Gastrocnemius medialis (tissue), 4 donors: ENCODE measurements at places on chromosomes 1 and 21.

DNA sequence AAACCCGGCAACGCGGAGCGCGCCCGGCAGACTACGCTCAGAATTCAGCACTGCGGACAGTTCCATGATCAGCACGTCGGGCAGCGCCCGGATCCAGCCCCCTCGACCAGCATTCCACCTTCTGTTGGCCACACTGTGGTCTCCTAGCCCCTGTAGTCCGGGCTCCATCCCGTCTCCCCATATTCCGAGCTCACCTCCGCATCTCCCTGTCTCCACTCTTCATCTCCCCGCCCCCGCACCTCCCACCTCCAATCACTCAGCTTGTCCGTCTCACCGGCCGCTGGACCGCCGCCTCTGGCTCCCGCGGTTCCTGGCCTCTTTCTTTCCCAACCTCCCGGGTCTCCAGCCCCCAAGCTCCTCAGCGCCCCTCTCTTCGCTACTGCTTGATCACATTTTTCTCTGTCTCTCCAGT, 500 bp downstream of the EPHA10 start:
- no peak for DNase-seq

- DNase-seq = no peak
Measured at GRCh38 chr1:55444667-55445066, 229.5 kb upstream of the USP24 start.

GRCh38 chr1:37258068-37258467, 216.3 kb upstream of the ZC3H12A start:
- DNase-seq = no peak

- no peak for DNase-seq
Measured at GRCh38 chr1:223742856-223743517, 30.6 kb downstream of the CAPN2 start.

GRCh38 chr21:29893687-29894086, 46.1 kb downstream of the GRIK1 start:
- no peak for DNase-seq

DNA sequence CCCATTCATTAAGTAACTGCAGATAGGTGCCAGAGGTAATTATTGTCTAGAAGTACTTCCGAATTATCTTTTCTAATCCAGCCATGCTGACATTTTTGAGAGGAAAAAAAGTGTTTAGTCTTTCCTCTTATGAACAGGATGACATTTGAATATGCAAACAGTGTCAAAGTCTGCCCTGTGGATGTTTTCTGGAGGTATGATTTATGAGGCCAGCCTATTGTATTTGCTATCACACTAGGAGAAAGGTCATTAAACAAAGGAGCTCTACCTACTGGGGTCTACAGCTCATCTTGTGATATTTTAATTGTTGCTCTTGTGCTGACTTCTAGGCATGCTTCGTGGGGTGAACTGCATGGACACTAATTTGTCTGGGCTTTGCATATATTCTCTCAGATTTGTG, 559.7 kb upstream of the CAMK1G start:
- DNase-seq = no peak

- DNase-seq = no peak
Measured at GRCh38 chr1:219666242-219666641, 53.3 kb upstream of the ZC3H11B start.

DNA sequence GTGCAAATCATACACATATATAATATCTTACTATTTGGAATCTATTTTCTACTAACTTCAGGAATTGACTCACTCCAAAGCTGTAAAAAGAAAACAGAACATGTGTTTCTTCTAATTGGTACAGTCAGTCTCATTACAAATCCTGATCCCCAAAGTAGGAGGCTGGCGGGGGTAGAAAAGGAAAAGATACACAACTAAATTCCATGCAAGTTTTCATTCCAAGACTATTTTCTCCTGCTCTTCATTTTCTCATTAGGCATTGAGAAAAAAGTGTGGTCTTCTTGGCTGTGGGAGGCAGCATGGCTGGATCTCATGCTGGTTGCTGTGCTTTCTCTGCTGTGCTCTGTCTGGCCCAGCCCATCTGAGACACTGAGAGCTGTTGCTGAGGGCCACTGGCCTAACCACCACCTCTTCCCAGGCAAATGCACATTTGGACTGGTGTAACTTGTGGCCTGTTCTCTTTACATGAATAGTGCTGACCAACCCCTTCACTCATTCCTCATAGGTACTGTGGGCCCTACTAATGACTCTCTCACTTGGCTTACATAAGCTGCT, 1107.5 kb upstream of the B3GALT2 start:
- DNase-seq = no peak

DNA sequence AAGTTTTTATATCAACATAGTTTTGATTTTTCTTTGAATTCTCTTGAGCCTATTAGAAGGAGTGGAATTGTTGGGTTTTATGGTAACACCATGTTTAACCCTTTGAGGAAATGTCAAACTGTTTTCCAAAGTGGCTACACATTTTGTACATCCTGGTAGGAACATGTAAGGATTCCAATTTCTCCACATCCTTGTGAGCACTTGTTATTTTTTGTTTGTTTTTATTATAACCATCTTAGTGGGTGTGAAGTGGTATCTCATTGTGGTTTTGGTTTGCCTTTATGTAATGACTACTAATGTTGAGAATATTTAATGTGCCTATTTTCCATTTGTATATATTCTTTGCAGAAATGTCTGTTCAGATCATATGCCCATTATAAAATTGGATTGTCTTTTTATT, 120.5 kb downstream of the FGGY start:
- no peak for DNase-seq

DNA sequence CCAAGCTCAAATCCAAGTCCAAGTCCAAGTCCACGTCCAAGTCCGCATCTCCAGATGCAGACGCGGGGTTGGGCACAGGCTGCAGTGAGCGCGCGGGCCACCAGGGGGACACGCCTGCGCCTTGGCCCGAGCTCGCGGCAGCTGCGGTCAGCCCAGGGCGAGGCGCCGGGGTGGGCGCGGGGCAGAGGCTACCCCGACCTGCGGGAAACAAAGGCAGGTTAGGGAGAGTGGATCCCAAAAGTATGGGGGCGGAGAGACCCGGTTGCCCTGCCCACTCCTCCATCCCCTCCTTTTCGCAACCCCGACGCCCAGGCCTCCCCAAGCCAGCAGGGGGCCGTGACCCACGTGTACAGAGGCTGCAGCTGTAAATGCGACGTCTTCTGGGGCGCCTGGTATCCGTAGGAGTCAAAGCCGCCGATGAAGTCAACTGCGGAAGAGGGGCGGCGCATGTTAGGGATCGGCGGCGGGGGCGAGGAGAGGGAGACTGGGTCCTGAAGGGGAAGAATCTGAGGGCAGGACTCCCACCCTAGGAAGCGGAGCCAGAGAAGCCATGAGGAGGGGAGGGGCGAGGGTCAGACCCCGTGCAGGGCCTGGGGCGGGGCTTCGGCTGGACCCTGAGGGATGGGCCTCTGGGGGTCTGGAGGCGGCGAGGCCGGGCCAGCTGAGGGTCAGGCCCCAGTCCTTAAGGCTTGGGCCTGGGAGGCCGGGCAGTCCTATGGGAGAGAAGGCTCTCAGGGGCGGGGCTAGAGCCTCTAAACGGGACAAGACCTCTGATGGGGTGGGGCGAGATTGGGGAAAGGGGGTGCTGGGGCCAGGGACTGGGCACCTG, 58.0 kb downstream of the NKAIN1 start:
- DNase-seq = peak; percentile 35

DNA sequence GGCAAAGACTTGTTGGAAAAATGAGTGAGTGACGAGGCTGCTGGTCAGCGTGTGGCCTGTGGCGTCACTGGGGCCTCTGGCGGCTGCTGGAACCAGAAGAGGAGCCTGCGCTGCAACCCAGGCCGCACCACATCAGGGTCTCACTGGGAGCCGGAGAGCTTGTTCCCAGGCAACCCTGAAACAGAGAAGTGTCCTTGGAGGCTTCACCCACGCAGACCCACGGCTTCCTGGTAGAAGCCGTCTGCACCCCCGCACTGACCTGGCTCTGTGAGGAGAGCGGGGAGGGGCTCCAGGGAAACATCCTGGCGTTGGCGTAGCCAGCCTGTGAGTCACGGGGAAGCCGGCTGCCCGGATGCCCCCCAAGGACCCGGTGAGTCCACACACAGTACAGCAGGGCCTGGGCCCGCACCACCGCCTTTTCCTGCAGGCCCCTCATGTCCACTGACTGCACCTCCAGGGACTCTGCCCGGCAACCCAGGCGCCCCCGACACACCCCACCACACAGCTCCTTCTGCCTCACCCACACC, 57.4 kb downstream of the COL6A1 start:
- peak; percentile 55 for DNase-seq

DNA sequence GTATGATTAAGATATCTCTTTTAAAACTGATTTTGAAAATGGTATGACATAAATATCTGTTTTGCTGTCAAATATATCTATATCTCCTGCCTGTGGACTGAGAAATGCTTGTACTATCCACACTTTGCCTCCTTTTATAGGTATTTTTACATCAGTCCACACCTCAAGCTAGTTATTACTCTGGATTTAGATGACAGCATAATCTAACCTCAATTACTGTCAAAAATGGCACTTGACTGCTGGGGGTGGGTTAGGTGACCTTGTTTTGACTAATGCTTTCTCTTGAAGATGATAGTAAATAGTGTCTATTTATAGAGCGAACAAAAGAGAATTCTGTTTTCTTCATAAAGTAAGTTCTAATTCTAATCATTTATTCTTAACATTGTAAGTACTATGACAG, 9.1 kb downstream of the ADGRL2 start:
- no peak for DNase-seq

DNA sequence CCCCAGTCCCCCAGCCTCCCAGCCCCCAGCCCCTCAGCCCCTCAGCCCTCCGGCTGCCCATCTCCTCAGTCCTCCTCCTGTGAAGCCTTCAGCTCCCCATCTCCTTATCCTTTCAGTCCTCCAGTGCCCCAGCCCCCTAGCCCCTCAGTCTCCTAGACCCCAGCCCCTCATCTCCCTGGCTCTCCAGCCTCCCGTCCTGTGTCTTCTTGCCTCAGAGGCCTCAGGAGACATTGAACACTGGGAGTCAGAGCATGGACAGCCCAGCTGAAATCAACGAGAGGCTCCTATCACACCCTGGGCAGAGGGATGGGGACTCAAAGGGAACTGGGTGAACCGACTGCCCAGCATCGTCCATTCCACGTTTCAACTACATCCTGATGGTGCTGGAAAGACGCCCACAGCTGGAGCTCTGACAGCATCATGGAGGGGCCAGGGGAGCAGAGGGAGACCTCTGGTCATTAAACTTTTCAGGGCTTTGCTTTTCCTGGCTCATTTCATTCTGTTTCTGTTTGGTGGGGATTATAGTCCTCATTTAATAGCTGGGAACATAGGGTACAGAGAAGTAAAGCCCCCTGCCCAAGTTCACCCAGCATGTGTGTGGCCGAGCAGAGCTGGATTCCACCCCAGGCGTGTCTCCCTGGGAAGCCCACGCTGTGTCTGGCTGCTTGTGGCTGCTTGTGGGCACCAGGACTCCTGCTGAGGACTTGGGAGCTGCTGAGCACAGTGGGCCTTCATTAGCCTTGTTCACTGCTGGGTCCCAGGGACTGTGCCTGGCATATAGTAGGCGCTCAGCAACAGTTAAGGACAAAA, 396.7 kb downstream of the PTPRU start:
- no peak for DNase-seq

DNA sequence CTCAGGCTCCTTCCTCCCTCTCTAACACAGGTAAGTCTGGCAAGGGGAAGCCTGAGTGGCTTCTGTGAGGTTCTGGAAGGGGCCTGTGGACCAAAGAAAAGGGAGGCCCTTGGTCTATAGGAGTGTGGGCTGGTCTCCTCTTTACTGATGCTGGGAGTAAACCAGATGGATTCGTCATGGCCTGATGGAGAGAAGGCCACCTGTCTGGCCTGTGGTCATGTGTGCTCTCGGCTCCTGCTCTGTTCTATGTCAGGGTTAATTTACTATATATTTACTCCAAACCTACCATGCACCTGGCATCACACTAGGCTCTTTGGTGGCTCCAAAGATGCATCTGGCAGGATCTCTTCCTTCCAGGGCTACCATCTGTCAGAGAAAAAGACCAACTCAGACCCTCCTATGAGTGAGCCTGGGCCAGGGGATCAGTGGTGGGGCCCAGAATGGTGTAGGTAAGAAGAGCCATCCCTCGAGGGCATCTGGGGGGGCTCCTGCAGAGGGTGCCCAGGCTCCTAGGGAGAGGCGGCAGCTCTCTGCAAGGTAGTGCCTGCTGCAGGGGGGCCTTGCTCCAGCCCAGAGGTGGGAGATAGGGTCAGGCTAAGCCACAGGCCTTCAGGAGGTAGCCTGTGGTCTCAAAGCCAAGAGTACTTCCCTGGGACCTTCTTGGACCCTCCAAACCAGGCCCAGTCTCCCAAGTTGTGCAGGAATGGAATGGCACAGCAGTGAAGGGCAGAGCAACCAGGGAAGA, 68.2 kb upstream of the SELENON start:
- DNase-seq = no peak

DNA sequence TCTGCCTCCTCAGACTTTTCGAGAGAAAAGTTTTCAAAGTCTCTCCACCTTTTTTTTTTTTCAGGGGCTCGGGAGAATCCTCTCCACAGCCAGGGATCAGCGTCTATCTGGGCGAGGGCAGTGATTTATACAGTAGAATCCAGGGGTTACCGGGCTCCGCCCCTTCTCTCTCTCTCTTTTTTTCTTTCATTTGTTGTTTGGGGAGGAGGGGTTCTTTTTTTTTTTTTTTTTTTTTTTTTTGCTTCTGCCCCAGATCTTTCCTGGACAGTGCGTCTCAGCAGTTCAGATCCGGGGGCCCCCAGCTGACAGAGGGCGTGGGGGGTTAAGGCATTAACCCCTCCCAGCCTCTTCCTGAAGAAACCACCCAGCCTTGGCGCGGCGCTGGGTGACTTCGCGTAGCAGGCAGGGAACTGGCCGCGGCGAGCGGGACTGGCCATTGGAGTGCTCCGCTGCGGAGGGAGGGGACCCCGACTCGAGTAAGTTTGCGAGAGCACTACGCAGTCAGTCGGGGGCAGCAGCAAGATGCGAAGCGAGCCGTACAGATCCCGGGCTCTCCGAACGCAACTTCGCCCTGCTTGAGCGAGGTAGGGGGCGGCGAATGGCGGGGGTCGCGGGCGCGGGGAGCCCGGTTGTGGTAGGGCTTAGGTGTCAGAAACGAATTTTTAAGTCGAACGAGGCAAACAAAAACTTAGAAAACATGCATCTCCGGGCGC, at the start of gene S1PR1:
S1PR1 (plus strand) TSS at position 504 of the 713 bp plus-strand sequence. CDS start 1,966 bp downstream, outside the sequence.
- peak; percentile 14 for DNase-seq

- DNase-seq = no peak
Measured at GRCh38 chr1:161989108-161989507, 34.6 kb downstream of the OLFML2B start.

DNA sequence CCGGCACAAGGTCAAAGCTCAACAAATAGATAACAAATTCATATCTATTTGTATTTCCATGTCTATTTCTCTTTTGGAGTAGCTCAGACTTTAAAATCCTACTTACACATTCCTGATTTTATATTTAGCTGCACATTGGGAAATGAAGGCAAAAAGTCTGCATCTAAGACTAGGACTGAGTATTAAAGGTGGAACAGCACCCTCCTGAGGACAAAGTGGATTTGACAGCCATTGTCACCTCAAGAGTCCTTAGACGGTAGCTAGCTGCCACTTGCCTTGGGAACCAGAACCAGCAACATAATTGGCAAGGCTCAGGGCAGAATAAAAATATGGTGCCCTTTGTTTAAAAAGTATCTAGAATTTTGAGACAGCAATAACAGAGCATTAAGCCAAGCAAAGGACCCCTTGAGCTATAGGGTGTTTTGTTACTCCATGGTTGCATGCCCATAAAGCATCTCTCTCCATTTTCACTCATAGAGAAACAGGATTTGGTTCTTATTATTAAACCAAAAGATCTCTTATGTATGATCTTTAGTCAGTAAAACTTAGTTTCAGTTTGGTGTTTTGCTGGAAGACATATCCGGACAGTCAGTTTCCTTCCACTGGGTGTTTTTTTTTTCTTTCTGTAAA, 30.0 kb upstream of the SGIP1 start:
- no peak for DNase-seq

- DNase-seq = no peak
Measured at GRCh38 chr1:197360068-197360467, 92.0 kb downstream of the CRB1 start.
